ENCODE measurements at places on chromosomes 4 and X.

- DNase-seq = no peak
Observed at GRCh38 chr4:158122501-158122900, 50.3 kb downstream of the GASK1B start.

- no peak for DNase-seq
Observed at GRCh38 chr4:38818441-38818976, 13.9 kb upstream of the TLR1 start.

- no peak for DNase-seq
Observed at GRCh38 chr4:77347351-77347966, 190.5 kb downstream of the CCNG2 start.

DNA sequence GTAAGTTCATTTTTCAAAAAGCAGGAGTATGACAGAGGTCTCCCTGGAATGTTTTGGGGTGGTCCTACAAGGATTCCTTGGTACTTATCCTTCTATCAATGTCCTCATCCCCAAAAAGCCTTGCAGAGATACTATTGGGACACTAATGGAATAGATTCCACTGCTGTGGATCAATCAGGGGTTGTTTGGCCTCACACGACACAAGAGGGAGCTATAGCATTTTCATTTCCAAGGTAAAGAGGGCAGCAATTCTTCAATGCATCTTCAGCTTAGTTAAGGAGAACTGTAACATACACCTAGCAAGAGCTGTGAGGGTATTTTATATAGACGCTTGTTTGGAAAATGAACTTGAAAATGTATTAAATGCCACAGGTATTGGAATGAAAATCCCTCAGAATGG is 50.9 kb downstream of the USP26 start:
- no peak for DNase-seq

- no peak for DNase-seq
Observed at GRCh38 chr4:52892880-52893279, 30.8 kb downstream of the RASL11B start.

- DNase-seq = no peak
Observed at GRCh38 chrX:134469486-134469885, 9.5 kb downstream of the HPRT1 start.

DNA sequence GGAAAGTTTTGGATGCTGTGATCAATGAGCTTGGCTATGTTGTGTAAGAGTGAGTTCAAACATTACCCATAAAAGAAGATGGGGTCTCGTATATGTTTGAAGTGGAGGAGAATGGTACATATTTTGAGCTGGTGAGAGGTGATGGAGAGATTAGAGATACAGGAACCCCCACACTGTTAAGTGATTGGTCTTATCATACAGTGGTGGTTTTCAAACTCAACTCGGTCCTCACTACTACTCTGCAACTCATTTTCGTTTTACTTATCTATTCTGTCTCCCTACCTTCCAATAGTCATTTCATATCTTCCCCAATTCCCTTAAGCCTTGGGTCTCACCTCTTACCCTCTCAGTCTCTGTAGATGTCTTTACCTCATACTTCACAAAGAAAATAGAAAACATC is 16.4 kb upstream of the TNIP3 start:
- DNase-seq = no peak

DNA sequence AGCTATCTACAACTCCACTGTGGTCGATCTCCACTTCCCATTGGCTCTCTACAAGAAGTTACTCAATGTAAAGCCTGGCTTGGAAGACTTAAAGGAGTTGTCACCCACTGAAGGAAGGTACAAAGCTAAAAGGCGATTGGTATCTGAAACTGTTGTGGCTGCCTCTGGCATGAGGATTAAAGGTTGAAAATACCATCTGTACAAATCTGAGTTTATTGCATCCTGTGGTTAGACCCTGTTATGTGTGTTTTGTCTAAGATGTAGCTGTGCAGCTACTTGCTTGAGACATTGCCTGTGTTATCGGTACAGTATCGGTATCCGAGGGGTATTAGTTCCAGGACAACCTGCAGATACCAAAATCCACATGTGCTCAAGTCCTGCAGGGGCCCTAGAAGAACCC is 16.4 kb downstream of the NAP1L5 start:
- DNase-seq = no peak

DNA sequence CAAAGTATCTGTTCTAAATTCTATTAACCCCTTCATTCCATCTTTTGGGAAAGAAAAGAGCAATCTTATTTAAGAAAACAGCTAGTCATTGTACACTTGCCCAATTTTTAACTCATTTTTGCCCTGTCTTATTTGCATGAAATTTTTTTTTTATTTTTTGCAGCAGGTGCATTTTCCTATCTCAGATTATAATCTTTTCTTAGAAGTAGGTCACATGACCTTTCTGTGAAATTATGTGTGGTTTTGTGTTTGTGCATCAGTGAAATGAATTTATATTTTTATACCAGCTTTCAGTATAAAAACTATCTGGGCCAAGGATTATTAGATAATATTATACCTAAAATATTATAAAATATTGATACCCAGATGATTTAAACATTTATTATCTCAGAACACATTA is 145.6 kb downstream of the INPP4B start:
- DNase-seq = no peak

DNA sequence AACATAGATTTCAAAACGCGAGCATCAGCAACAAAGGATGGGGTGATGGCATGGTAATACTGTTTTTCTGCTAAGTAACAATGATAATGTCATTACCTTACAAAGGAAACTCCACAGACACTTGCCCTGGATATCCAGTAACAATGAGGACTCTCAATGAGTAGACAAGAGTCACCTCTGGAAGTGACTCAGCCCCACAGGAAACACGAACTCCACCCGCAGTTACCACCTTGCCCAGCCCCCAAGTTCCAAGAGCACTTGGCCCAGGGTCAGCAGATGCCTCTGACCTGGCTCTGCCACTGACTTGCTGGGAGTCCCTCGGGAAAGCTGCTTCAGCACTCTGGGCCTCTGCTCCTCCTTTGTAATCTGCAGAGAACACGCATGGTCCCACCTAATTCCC is 110.3 kb upstream of the MAP3K15 start:
- no peak for DNase-seq

DNA sequence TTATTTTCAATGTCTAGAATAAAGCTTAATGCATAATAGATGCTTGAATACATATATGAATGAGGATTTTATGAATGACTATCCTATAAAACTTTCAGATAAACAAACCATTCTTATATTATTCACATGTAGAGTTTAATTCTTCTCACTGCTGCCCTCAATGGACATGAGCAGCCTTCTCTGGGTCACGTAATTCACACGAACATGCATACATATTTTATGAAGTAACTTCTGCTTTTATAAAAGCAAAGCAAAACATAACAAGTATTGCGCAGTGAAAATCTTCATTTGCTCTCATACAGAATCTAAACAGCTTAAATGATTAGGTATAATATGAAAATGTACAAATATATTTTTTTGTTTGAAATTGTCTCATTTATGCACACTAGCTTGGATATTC is 116.7 kb downstream of the TMA16 start:
- DNase-seq = no peak
